ENCODE measurements at places on chromosomes 11 and 22. TPM values are rescaled to one million over a fixed set of nuclear protein-coding genes. Genes with fewer than 3 reads are reported as not detected.

- no peak for DNase-seq
These were observed 12.9 kb downstream of the BIRC3 start for GRCh38 chr11:102330231-102330630.

GRCh38 chr22:43919106-43919973 lies 4.3 kb upstream of the PNPLA3 start:
- DNase-seq, result no peak

DNA sequence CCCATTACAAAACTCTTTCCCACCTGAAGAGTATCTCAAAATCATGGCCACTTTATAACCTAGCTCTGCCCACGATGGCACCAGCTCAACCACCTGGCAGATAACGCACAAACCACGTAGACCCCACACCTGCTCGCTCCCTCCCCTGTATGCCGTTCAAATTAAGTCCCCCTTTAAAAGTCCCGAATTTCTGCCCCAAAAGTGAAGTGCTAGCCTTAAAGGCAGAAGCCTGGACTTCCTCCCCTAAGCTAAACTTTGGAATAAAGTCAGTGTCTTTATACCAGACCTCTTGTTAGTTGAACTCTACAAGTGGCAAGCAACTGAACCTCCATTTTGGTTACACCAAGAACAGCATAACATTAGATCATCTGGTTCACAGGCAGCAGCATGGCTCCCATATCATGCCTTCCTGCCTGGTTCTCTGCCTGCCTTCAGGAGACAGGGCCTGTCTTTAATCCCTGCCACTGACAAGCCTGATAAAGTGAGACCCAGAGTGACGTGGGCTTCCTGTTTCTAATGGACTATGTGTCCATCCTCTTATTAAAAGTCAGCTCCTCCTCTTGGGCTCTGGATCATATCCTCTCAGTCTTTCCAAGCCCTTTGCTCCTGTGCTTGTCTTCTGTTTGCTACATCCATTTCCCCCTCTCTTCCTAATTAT lies 32.6 kb upstream of the NNMT start:
- no peak for DNase-seq

DNA sequence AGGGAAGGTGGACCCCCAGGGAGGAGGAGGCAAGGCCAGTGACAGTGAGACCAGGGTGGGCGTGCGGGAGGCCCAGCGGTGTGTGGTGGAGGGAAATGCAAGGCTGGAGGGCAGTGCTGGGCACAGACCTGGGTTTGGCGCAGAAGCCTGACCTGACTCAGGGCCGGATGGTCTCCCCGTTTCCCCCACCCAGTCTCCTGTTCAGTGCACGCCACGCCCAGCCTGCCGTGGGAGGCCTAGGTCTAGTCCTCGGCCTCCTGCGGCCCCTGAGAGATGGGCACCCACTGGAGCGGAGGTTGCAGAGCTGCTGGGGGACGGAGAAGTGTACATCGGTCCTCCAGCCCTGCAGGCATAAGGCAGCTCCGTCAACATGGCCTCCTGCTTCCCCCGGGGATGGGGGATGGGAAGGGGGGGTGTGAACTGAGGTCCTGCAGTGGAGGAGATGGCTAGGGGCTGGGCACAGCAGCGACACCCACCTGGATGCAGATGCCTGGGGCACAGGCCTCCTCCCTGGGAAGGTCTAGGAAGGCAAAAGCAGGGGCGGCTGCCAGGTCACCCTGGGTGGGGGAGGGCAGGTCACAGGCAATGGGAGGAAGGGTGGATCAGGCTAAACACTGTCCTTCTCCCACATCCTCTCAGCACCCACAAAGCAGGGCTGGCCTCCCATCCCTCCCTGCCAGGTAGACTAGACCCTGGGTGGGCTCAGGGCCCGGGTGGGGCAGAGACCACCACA lies 15.9 kb downstream of the IL17REL start:
- peak; percentile 80 for DNase-seq

- DNase-seq, result no peak
These were observed 18.2 kb downstream of the KCNQ1OT1 start for GRCh38 chr11:2681408-2682145.

GRCh38 chr11:92793189-92793588 lies 176.3 kb upstream of the MTNR1B start:
- DNase-seq, result no peak

GRCh38 chr11:65078151-65078550 lies 5.7 kb downstream of the CDCA5 start:
- no peak for DNase-seq

The MMP20 gene
- total RNA-seq, result not detected

The FOLH1 gene
- total RNA-seq, result not detected

The CALCB gene
- total RNA-seq, result not detected

The IL17REL gene
- total RNA-seq, result not detected

The HTR3A gene
- total RNA-seq, result not detected

The LMO1 gene
- not detected for total RNA-seq

The TOLLIP gene
- total RNA-seq, result 54.9 TPM

The KRTAP5-10 gene
- total RNA-seq, result not detected

Measured in chondrocyte (in vitro differentiated cells).